ENCODE measurements at places on chromosomes 12 and 14. TPM values are rescaled to one million over a fixed set of nuclear protein-coding genes. Genes with fewer than 3 reads are reported as not detected.

DNA sequence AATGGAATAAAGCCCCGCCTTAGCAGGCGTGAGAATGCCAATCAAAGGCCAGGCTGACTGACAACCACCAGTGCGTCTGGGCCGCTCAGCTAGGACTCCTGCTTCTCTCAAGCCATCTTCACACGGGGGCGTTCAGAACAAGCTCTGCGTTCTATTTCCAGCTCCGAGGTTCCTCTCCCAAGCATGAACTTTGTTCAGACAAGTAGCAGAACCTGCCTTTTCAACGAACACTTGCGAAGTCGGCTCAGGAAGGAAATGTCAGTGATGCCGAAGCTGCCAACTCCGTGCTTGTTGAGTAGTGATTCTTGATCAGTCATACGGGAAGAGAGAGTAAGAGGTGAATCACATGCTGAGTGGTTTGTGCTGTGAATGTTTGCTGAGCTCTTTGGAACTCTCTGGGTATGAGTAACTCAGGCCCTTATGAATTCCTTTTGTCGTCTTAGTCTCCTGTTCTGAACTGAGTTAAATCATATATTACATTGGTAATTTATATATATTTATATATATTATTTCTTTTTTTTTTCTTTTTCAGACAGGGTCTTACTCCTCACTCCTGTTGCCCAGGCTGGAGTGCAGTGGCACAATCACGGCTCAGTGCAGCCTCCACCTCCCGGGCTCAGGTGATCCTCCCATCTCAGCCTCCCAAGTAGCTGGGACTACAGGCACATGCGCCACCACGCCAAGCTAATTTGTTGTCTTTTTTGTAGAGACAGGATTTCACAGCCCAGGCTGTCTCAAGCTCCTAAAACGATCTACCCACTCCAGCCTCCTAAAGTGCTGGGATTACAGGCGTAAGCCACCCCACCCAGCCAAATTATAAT is 29.4 kb upstream of the BCL7A start:
- DNase-seq, result peak; percentile 97

DNA sequence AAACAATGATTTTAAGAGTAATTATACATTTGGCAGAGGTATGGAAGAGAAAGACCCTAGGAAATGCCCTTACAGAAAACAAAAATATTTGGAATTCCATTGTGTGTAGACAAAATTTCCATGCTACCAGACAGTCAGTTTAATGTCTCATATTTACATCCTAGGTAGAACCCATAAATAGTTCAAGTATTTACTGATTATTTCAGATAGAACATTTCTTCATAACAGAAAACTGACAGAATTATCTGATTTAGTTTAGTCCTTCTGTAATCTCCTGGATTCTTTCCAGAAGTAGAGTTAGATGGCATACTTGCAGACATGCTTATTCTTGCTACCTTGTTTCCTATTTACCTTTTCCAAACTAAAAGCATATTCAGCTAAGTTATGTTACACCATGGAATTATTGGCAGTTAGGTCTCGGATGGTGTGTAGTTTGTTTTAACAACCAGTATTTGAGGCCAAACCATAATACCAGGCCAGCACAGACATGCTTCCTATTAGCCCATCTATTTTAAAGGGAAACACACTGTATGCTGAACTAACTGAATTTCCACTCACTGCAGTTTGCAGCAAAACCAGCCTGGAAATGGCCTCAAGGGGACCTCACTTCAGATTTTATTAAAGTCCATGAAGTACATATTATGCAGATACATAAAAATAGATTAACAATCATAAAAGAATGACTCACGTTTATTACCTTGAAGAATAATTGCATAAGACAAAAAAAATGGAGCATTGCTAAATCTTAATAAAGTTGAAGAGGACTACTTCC is 126.6 kb upstream of the LRIG3 start:
- DNase-seq, result no peak

- DNase-seq, result no peak
Measured at GRCh38 chr12:115868624-115869023, 408.9 kb downstream of the MED13L start.

- DNase-seq, result no peak
Measured at GRCh38 chr14:32458720-32459119, 129.6 kb downstream of the AKAP6 start.

GRCh38 chr12:102873077-102873476 is 44.0 kb downstream of the PAH start:
- DNase-seq, result peak; percentile 68

- no peak for DNase-seq
Measured at GRCh38 chr12:68861890-68862289, 53.9 kb downstream of the MDM2 start.

DNA sequence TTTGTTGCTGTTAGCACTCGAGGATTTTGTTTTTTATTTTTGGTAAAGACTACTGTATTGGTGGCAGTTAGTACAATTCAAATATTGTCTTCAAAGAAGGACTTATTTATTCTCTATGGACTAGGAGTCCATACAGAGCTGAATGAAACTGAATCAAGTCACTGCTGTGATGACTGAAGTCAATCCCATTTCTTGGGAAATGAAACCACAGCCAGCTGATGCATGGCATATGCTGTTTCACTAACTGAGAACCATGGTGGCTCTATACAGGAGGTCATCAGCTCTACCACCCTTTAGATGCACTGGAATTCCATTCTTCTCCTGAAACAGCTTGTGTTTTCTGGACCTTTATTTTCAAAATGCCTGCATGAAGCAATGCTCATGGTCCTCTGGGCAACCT is 22.2 kb downstream of the VTI1B start:
- DNase-seq, result no peak

- DNase-seq, result no peak
Measured at GRCh38 chr12:100567945-100568344, 5.5 kb upstream of the GAS2L3 start.

GRCh38 chr12:66132408-66132807 is 1.9 kb upstream of the LLPH start:
- peak; percentile 77 for DNase-seq

- peak; percentile 23 for DNase-seq
Measured at GRCh38 chr14:22184157-22184829, 404.7 kb downstream of the DAD1 start.

- DNase-seq, result peak; percentile 25
Measured at GRCh38 chr12:34292736-34293625, 270.7 kb downstream of the ALG10 start.

- no peak for DNase-seq
Measured at GRCh38 chr14:105479431-105480158, 5.0 kb downstream of the CRIP2 start.

DNA sequence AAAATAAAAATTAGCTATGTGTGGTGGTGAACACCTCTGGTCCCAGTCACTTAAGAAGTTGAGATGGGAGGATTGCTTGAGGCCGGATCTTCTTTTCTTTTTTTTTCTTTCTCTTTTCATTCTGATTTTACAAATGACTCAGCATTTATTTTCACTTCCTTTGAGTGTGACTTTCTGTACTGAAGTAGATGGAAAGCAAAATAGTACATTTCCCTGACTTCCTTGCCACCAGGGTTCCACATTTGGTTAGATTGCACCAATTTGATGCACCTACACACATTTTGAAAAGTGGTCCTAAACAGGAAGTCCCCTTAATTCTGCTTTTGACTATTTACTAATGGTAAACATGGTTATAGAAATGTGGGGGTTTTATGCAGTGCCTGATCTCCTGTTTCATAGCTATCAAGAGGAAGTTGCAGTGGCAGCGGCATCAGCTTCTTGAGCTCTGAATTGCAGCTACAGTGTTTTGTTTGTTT is 13.0 kb upstream of the LEMD3 start:
- peak; percentile 52 for DNase-seq

DNA sequence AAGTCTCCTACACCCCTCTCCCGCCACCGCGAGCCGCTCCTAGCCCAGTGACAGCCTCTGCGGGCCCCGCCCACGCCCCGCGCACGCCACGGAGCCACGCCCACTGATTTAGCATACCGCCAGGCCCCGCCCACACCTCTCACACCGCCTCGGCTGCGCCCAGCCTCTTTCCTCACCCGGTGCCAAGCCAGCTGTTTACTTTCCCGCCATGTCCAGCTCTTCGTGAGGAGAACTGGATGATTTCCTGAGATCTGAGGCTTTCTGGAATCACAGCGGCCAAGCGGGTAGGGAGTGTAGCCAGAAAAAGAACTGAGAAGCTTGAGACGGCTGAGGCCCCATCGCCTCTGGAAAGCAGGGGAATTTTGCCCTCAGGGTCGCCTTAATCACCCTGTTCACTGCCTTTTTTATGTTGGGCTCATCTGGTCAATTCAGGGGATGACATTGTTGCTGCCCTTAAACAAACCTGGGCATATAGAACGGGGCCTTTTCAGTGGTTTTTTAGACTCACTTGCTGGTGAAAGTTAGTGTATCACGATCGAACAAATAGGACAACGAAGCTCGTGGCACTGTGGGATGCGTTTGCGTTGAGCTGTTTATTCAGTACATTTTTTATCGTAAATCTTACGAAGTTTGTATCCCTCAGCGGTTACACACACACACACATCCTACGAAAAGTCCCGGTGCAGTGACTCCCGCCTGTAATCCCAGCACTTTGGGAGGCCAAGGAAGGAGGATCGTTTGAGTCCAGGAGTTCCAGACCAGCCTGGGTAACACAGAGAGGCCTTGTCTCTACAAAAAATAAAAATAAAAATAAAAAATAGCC is at the start of gene RNF212B:
RNF212B (plus strand) TSS at position 165 of the 823 bp plus-strand sequence. CDS start 2,410 bp downstream, outside the sequence.
- peak; percentile 39 for DNase-seq

- no peak for DNase-seq
Measured at GRCh38 chr12:85779768-85780167, 56.4 kb downstream of the RASSF9 start.

DNA sequence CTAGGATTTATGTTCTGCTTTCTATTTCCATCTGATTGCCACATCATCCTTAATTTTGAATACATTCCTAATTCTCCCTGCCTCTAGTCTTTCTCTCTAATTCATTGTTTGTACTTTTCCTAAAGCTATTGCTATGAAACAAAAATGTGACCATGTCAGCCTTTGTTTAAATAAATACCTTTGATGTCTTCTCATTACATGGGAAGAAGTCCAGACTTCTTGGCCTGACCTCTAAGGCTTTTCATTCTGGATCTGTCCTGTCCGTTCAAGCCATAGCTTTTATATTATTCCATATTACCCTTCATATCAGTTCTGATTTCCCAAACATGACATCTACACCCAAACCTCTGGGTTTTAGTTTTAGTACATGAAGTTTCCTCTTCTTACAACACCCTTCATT is 91.4 kb downstream of the CDK17 start:
- DNase-seq, result no peak

DNA sequence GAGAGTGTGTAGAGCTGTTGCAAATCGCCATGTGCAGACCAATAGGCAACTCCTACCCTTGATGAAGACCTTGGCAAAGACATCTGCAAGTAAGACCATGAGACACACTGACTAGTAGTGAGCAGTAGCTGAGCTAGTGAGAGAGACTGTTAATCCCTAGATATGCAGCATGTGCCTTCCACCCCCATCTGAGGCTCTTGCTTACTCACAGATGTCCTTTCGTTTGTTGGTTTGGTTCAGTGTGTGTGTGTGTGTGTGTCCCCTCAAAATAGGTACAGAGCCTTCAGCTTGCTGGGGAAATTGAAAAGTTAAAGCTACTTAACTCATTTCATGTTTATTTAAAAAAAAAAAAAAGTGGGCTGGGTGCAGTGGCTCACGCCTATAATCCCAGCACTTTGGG is 37.6 kb downstream of the MYF5 start:
- no peak for DNase-seq

- no peak for DNase-seq
Measured at GRCh38 chr12:32457251-32458025, 58.1 kb downstream of the FGD4 start.

- no peak for DNase-seq
Measured at GRCh38 chr12:78406828-78407227, 457.7 kb upstream of the SYT1 start.

DNA sequence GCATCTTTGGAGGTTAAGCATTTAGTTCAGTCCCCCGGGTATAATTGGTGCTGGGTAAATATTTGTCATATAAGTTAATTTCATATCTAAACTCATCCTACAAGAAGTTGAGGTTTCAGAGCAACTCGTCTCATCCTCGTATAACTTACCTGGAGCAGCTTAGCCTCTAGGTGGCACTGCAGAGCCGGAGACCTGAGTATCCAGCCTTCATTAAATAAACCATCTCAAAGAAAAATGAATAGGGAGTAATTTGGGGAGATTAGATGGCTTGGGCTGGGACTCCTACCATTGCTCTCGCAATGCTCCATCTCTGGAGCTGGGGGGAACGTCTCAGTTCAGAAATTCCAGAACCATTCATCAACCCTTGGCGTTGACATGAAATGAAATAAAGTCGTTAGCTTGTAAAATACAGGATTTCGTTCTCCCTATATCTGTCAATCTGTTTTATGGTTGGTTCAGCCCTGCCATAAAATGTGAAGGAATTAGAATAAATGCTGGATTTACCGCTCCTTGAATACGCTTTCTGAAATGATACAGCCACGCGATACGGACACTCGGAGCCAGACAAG is 122.9 kb upstream of the TMEM132D start:
- peak; percentile 22 for DNase-seq

DNA sequence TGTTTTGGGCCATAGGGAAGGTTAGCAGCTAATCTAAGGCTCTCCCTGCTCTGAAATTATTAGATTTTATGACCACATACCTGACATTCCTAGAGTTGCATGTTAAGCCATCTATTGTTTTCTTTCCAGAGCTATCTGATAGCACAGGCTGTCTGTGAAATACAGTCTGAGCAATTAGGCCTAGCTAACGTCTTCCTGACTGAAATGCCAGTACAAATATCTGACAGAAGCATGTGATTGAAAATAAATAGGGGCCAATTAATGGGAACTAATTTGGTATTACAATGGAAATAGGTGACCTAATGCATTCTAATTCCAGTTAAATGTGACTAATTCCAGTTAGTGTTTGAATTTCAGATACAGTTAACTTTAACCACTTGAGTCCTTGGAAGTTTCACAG is 115.2 kb downstream of the C12orf75 start:
- DNase-seq, result no peak

GRCh38 chr14:36105401-36105800 is 71.1 kb downstream of the PTCSC3 start:
- peak; percentile 18 for DNase-seq

ZFYVE26 gene
- 7.2 TPM for total RNA-seq

OTOGL gene
- total RNA-seq, result 0.02 TPM

PMCH gene
- total RNA-seq, result not detected

KCNH3 gene
- 5.2 TPM for total RNA-seq

IL26 gene
- total RNA-seq, result not detected

APOF gene
- total RNA-seq, result not detected

STAC3 gene
- total RNA-seq, result 0.27 TPM

GPRC5D gene
- not detected for total RNA-seq

DENR gene
- total RNA-seq, result 55.3 TPM

CTSG gene
- total RNA-seq, result not detected

PRR4 gene
- 1.8 TPM for total RNA-seq

PLEKHD1 gene
- total RNA-seq, result not detected

Measured in HT1080 (cell line).